ENCODE measurements at places on chromosomes 13 and 19. TPM values are rescaled to one million over a fixed set of nuclear protein-coding genes. Genes with fewer than 3 reads are reported as not detected.

DNA sequence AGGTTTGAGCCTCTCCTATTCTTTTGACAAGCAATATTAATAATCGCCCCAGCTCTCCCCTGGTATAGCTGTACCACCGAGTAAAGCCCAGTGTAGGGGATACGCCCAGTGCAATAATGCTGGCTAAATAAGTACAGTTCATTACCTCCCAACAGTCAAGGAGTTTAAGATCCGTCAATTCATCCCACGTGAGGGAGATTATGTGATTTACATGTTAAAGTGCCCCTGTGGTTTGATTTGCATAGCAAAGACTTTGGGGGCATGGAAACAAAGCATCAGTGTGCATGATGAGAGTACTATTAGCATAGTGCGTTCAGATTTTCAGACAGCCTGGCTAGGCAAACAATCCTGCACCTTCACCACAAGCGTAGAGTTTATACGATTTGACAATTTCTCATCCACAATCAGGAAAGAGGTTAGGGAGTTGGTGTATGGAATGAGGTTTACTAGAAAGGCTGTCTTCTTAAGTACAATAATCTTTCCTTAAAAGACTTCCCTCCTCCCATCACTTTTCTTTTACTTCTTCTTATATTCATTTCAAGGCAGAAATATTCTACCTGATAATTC, 754.0 kb downstream of the DIAPH3 start:
- H3K36me3 ChIP-seq = no peaks in the 10 kb centered on the region
- no peaks in the 10 kb centered on the region for H3K27me3 ChIP-seq
- DNase-seq = no peak
- H3K4me1 ChIP-seq = no peaks in the 10 kb centered on the region

GRCh38 chr19:41521931-41522555, 53.9 kb upstream of the CEACAM21 start:
- peak overlapping the region; percentile 44 for H3K27ac ChIP-seq
- H3K4me1 ChIP-seq = no peaks in the 10 kb centered on the region
- DNase-seq = peak; percentile 61

DNA sequence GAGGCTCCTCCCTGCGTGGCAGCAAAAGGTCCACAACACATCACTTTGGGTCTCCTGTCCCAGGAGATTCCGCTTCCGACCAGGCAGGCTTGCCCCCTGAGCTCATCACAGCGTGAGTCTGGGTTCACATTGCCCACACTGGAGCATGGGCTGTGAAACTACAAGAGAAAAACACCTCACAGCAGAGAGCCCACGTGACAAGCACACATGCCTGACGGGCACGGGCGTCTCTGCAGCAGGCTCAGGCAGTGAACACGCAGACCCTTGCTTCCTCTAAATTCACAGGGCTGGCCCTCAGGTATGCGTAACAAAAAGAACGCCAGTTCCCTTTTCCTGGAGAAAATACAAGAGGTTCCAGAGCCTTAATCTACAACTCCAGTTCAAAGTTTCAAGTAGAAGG, 41.9 kb downstream of the RASA3 start:
- H3K4me3 ChIP-seq = no peak overlapping the region
- H3K4me1 ChIP-seq = no peaks in the 10 kb centered on the region
- no peak overlapping the region for H3K27ac ChIP-seq
- H3K36me3 ChIP-seq = no peaks in the 10 kb centered on the region
- no peak for DNase-seq

- H3K27me3 ChIP-seq = no peaks in the 10 kb centered on the region
- H3K4me3 ChIP-seq = no peak overlapping the region
Observed at GRCh38 chr13:29156136-29156535, 336.0 kb downstream of the MTUS2 start.

DNA sequence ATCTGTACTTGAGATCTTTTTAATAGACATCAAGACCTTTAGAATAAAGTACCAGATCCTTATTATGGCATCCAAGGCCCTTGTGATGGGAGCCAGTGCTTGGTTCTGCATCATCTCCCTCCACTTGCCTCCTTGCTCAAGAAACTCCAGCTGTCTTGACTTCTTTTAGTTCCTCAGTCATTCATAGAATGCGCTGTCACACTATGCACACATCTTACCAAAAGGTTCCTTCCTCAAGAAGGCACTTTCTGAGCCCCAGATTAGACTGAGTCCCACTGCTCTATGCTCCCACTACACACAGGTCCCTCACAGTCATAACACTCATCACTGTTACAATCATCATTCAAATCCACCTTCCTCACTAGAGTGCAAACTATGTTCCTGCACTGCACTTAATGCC, 57.8 kb upstream of the ITM2B start:
- H3K4me3 ChIP-seq = no peak overlapping the region
- H3K27ac ChIP-seq = no peak overlapping the region
- no peaks in the 10 kb centered on the region for H3K27me3 ChIP-seq
- no peaks in the 10 kb centered on the region for H3K36me3 ChIP-seq
- H3K4me1 ChIP-seq = no peaks in the 10 kb centered on the region
- no peak for DNase-seq

- peaks cover 16% of the 10 kb centered on the region for H3K27me3 ChIP-seq
- no peak for DNase-seq
- H3K36me3 ChIP-seq = no peaks in the 10 kb centered on the region
- H3K27ac ChIP-seq = no peak overlapping the region
- no peaks in the 10 kb centered on the region for H3K4me1 ChIP-seq
Observed at GRCh38 chr19:39246951-39247669, 1.5 kb downstream of the IFNL4 start.

GRCh38 chr13:76822698-76823267, 63.4 kb downstream of the KCTD12 start:
- no peak overlapping the region for H3K4me3 ChIP-seq
- H3K4me1 ChIP-seq = no peaks in the 10 kb centered on the region
- no peaks in the 10 kb centered on the region for H3K36me3 ChIP-seq

DNA sequence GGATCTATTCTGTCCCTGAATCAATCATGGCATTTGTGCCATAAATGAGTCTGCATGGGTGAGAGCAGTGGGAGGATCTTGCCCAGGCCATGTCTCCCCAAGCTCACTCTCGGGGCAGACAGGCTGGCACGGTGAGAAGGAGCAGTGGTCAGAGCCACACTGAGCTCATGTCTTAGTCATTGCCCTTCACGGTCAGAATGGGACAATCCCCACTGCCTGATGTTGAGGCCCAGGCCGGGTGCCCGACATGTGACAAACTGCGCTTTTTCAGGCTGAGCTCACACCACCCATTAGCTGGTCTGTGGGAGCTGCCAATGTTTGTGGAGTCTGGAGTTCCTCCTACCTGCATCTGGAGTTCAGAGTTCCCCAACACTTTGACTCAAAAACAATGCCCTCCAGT, 481.9 kb downstream of the COG6 start:
- no peak overlapping the region for H3K4me3 ChIP-seq
- no peak overlapping the region for H3K27ac ChIP-seq
- no peaks in the 10 kb centered on the region for H3K4me1 ChIP-seq
- H3K27me3 ChIP-seq = no peaks in the 10 kb centered on the region
- no peaks in the 10 kb centered on the region for H3K36me3 ChIP-seq

- H3K27me3 ChIP-seq = no peaks in the 10 kb centered on the region
- H3K4me3 ChIP-seq = no peak overlapping the region
- DNase-seq = no peak
- H3K27ac ChIP-seq = no peak overlapping the region
- H3K4me1 ChIP-seq = no peaks in the 10 kb centered on the region
Observed at GRCh38 chr13:20473139-20473538, 52.5 kb downstream of the CRYL1 start.

DNA sequence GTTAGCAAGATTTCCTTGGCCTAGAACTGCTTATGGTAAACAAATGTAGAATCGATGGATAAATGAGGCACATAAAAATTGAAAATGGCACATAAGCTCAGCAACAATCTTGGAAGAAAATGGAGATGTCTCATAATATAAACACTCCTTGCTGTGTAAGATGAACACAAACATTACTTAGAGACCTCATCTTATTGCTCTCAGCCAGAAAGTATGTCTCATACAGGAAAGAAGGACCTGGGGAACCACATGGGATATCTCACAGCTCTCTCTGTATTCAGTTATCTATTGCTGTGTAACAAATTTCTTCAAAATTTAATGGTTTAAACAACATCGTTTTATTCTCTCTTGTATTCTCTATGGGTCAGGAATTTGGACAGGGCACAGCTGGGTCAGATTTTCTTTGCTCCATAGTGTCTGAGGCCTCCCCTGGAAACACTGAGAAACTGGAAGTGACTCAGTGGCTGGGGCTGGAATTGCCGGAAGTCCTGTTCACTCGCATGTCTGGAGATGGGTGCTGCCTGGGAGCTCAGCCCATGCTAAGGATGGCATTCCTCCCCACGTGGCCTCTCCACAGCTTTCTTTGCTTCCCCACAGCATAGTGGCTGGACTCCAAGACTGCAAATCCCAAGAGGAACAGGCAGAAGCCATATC, 105.1 kb downstream of the NUFIP1 start:
- H3K27ac ChIP-seq = no peak overlapping the region
- no peaks in the 10 kb centered on the region for H3K27me3 ChIP-seq
- H3K36me3 ChIP-seq = no peaks in the 10 kb centered on the region
- H3K4me1 ChIP-seq = no peaks in the 10 kb centered on the region
- no peak overlapping the region for H3K4me3 ChIP-seq

DNA sequence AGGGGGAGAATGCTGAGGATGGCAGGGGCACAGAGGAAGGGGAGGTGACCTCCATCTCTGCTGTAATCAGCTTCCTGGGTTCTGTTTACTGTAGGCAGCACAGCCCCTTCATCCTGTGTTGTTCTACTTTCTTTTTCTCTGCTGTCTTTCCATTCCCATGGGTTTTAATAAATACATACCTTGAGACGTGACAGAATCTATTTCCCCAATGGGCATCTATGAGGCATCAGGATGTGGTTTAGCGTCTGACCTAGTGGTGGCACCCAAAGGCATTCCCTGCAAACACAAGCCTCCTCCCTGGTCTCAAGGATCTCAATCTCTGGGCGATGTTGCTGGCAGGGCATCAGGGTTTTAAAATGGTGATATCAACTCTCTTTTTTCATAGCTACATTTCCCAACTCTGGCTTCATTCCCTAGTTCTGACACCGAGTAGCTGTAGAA, 60.8 kb downstream of the ALOX5AP start:
- no peaks in the 10 kb centered on the region for H3K36me3 ChIP-seq
- peak overlapping the region; percentile 59 for H3K4me3 ChIP-seq
- no peak overlapping the region for H3K27ac ChIP-seq
- peaks cover 10% of the 10 kb centered on the region for H3K4me1 ChIP-seq
- H3K27me3 ChIP-seq = no peaks in the 10 kb centered on the region

- H3K36me3 ChIP-seq = no peaks in the 10 kb centered on the region
- H3K4me3 ChIP-seq = no peak overlapping the region
- H3K27me3 ChIP-seq = peaks cover 1% of the 10 kb centered on the region
- DNase-seq = no peak
- no peak overlapping the region for H3K27ac ChIP-seq
- H3K4me1 ChIP-seq = no peaks in the 10 kb centered on the region
Observed at GRCh38 chr19:7349961-7350711, 1.4 kb downstream of the ARHGEF18 start.

DNA sequence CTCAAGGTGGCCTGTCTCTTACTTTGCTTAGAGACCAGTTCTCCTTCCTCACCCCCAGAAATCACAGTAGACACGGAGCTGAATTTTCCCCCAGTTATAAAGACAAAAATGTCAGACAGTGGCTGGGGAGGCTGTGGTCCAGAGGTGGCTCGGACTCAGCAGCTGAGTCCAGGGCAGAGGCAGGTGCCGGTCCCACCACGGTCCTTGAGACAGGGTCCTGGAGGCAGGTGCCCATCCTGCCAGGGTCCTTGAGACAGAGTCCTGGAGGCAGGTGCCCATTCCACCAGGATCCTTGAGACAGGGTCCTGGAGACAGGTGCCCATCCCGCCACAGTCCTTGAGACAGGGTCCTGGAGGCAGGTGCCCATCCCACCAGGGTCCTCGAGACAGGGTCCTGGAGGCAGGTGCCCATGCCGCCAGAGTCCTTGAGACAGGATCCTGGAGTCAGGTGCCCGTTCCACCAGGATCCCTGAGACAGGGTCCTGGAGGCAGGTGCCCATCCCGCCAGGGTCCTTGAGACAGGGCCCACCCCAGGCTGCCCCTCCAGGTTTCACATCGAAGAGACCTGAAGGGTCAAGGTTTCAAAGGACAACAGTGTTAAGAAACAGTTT, 23.1 kb downstream of the PEPD start:
- H3K4me3 ChIP-seq = no peak overlapping the region
- H3K36me3 ChIP-seq = peaks cover 37% of the 10 kb centered on the region
- DNase-seq = no peak
- no peaks in the 10 kb centered on the region for H3K27me3 ChIP-seq
- H3K27ac ChIP-seq = no peak overlapping the region
- H3K4me1 ChIP-seq = no peaks in the 10 kb centered on the region

DNA sequence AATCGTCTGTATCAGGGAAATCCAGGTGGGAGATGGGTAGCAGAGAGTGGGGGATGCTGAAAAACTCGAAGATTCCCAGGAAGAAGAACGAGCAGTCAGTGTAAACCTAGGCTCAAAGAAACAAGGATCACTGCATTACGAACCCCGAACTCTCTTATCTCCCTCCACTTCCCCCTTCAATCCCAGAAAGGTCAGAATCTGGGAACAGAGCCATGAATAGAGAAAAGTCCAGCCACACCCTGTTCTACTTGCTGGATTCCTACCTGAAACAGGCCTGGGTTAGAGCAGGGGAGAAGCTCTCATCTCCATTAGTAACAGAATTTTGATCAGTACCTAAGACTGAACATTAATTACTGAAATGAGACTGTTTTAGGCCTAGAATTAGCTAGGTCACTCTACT, 24.4 kb downstream of the EPSTI1 start:
- no peak for DNase-seq
- no peak overlapping the region for H3K4me3 ChIP-seq
- H3K27me3 ChIP-seq = no peaks in the 10 kb centered on the region
- H3K4me1 ChIP-seq = no peaks in the 10 kb centered on the region
- no peak overlapping the region for H3K27ac ChIP-seq

ZNF415 gene
- total RNA-seq = 5.1 TPM

PLVAP gene
- total RNA-seq = 16.2 TPM

ZNF497 gene
- total RNA-seq = 0.25 TPM

CFAP97D2 gene
- total RNA-seq = not detected

SPRED3 gene
- total RNA-seq = 1.8 TPM

CD209 gene
- total RNA-seq = 2.9 TPM

GCDH gene
- total RNA-seq = 40.8 TPM

SPTBN4 gene
- total RNA-seq = 1.8 TPM

ZNF44 gene
- 6.2 TPM for total RNA-seq

ZNF77 gene
- 1.3 TPM for total RNA-seq

RUBCNL gene
- total RNA-seq = 0.76 TPM

LRRC63 gene
- total RNA-seq = not detected

COMP gene
- not detected for total RNA-seq

MAST3 gene
- total RNA-seq = 1.7 TPM
